ENCODE measurements at places on chromosomes 3 and 15.

DNA sequence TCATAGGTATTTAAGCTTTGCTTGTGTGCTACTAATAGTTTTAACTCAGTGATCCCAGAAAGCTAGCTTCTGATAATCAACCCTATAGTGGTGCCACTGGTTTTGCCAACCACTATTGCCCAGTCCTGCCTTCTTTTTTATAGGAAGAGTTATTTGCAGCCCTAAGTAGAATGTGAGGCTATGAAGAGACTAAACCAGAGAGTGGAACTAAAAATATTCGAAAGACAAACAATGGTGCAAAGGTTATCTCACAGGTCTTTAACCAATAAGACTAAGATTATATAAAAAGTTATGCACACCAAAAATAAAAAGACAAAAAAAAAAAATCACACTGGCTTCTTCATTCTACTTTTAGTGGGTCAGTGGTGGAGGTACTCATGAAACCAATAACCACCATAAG lies 85.6 kb downstream of the NBEAL2 start:
- DNase-seq: no peak

GRCh38 chr15:91318931-91319330 lies 218.9 kb downstream of the SV2B start:
- DNase-seq: no peak

- no peak for DNase-seq
Measured at GRCh38 chr3:195133462-195133861, 137.5 kb downstream of the XXYLT1 start.

DNA sequence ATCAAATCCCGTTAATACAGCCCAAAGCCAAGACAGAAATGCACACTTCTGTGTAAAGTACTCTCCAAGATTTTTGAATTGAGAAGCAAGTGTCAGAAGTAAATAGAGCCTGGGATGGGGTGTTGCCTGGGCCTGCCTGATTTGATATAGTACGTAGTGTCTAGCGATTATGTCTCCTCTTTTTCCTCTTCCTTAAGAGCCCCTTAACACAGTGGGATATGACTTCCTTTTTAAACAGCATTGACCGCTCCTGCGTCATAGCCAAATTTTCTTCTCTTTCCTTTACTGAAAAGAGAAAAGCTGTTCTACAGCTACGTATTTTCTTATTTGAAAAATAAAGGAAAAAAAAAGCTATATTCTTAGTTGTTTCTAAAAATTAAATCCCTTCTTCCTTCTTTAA lies 97.7 kb downstream of the PLCL2 start:
- DNase-seq: no peak

GRCh38 chr3:101255441-101255840 lies 64.9 kb downstream of the IMPG2 start:
- DNase-seq: no peak

GRCh38 chr3:168213920-168214319 lies 118.2 kb upstream of the GOLIM4 start:
- no peak for DNase-seq

GRCh38 chr3:44762170-44762677 lies 630 bp downstream of the KIF15 start:
- no peak for DNase-seq

DNA sequence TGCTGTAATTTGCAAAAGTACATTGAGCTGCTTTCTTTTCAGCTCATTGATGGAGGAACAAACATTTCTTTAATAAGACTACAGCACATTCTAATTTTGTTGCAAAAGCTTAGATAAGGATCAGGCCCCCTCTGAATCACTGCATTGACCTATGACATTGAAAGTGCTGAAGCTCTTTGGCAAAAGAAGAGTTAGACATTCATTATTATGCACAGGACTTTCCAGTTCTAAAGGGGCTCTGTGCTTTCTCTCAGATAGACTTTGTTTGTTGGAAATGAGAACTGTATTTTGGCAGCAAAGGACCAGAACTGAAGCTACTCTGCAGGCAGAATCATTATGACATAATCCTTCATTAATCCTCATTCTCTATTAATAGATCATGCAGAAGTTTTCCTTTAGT lies 252.9 kb upstream of the SOX2 start:
- DNase-seq: no peak

GRCh38 chr3:8490079-8490552 lies 11.5 kb upstream of the LMCD1 start:
- no peak for DNase-seq

DNA sequence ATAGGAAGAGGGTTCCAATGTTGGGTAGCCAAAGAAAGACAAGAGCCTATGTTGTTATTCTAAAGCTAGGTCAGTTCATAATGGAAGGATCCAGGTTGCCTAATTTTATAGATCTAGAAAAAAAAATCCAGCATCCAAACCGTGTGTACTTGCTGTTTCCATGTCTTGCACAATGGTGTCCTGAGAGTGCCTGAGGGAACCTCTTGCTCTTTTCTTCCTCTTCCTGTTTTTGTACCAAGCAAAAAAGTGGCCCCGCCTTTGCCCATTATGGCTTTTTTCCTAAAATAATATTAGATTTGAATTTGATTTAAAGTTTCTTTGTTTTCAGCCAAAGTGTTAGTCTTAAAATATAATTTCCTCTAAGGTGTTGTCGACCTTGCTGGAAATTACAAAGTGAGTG lies 224.4 kb downstream of the RYR3 start:
- DNase-seq: no peak

DNA sequence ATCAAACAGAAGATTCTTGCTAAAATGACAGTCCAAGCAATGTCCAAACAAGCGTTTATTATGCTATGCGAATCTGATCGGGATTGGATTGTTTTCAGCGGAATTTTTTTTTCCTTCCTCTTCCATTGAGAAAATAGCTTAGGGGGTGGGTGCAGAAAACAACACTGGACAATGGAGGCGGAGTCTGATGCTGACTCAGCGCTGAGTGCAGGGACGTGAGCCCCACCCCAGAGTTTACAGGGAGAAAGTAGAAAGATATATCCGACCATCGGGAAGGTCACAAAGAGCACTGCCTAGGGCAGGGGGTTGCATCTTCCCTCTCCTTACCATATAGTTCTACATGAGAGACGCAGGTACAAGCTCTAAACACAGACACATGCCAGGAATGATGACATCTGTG lies 117.0 kb downstream of the FOXP1 start:
- no peak for DNase-seq

- DNase-seq: no peak
Measured at GRCh38 chr15:93929375-93930094, 301.8 kb upstream of the MCTP2 start.

DNA sequence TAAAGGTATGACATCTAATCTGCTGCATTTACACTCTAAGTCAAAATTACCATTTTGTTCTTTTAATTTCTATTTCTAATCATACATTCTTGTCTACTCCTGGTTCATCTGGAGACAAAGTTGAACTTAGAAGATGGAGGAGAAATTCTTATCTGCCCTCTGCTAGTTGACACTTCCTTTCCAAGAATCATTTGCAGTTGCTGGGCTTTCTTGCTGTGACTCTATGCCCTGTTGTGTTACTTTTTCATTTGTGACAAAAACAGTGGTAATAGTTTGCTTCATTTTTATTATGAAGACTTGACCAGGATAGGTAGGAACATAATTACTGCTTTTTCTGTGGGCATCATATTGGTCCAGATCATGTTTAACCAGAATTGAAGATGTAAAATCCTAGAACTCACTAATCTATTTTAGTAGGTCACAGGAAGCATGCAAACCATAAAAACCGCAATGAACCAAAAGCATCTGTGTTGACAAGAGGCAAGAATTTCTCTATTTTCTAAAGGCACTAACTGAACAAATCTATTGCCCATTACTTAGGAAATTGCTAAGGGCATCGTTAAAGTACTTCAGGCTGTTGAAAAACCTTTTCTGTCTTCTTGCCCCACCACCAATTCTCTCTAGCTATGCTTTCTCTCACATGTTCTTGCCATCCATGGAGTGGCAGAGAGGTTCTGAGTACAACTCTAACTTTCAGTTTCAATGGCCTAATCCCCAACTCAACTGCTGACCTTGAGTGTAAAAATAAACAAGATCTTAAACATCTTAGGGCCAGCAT lies 4.2 kb upstream of the CCR2 start:
- DNase-seq: peak; percentile 47

GRCh38 chr3:17070161-17070959 lies 185.6 kb downstream of the PLCL2 start:
- DNase-seq: no peak

DNA sequence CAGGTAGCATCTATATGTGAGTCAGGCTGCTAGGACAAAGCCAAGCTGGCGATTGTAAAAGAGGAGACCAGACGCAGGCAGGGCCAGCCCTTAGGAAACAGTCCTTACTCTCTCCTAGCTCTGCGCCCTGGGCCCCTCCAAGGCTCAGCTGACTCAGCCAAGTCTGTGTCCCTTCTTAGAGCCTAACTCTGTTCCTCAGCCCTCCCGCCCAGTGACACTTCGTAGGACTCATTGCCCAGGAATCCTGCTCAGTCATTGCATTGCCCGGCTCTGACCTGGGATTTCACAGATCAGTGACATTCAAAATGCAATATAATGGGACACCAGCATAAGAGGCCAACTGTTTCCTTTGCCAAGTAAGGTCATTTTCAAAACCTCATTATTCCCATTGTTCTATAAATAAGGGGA lies 244.2 kb downstream of the TLE3 start:
- no peak for DNase-seq

DNA sequence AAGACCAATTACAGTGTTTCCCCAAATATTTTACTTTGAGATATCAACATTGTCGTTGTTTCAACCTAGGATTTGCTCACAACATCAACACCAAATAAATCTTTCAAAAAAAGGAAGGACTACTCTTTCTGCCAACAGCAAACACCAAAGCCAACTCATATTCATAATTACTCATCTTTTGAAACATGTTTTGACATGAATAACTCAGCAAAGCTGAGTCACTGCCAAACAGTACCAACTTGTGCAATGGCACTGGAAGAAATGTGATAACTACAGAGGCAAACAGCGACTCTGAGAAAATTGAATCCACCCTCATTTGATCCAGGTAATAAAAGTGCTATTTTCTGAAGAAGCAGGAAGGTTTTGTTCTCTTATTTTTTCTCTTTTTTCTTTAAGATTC lies 67.2 kb downstream of the PEX5L start:
- no peak for DNase-seq

DNA sequence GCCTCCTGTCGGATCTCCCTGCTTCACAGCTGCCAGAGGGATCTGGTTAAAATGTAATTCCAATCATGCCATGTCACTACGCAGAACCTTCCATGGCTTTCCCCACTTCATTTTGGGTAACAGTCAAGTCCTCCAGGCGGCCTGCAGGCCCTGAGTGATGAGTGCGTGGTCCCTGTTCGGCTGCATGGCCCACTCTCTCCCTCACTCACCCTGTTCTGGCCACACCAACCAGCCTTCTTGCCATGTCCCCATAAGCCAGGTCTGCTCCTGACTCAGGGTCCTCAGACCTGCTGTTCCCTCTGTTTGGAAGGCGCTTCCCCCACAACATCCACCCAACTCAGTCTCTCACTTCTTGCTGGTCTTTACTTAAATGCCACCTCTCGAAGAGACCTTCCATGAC lies 41.6 kb upstream of the LINGO1 start:
- no peak for DNase-seq

DNA sequence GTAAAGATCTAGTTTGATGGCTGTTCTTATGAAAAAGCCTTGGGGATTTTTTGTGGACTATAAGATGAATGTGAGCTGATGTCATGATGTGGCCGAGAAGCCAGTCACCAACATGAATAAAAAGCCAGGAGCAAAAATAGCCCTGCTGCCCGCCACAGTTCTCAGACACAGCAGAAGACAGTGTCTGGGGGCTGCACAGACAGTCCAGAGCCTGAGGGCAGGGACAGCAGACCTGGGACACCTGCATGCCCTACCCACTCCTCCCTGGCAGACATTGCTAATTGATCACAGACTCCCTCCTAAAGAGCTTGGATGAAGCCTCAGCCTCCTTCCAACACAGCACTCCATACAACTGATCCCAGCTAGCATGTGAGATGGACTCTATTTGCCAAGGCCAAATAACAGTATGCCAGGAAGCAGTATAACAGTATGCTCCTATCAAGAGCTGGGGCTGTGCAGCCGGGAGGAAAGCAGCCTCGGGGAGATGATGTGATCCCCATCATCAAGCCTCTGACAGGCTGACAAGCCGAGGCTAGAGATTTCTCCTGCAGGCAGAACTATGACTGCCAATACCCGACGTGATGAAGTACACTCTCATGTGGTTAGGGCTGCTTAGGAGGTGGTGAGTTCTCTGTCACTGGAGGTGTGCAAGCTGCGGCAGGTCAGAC lies 105.4 kb upstream of the RPL32 start:
- DNase-seq: no peak

DNA sequence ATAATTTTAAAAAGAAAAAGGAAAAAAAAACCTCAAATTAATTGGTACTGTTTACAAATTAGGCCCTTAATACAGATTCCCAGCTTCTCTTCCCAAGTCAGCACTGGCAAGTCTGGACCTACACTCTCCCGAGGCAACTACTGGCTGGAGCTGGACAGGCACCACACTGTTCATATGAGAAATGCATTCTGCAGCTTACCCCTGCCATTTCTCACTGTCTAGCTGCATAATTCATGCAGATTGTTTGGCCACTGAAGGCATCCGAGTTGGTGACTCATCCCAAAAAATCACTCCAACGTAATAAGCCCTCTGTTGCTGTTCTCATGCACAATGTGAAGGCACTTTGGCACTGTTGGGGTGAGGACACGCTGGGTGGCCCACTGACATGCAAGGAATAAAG lies 45.3 kb downstream of the ROPN1B start:
- no peak for DNase-seq

DNA sequence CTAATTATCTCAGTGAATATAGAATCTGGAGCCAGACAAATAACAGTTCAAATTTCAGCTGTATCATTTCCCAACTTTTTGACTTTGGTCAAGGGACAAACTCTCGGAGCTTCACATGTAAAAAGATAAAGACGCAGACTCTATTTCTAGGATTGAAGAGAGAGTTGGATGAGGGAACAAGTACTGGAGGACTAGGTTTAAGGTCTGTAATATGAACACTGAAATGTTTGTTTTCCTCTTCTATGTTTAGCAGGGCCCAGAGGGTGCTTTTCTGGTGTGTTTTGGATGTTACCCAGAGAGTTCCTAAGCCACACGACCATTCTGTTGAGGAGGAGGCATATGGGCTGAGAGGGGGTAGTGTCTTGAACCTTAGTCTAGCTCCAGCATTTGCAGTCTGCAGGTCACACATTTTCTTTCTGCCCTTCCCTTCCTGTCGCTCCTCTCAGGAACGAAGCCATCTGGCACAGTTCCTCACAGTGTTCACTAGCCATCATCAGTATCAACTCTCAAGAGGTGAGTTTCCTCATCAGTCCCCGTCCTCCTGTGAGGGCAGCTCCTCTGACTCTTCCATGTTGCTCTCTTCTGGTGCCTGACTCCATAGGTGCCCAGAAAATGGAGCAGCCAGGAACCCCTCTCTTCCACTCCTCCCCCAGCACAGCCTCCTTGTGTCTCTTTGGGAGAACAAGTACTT lies 250.1 kb downstream of the SQOR start:
- no peak for DNase-seq

- DNase-seq: no peak
Measured at GRCh38 chr15:66565141-66565641, 607 bp downstream of the LCTL start.

GRCh38 chr3:72661115-72661457 lies 187.2 kb downstream of the SHQ1 start:
- no peak for DNase-seq

Measured in immature natural killer cell (primary cell).